GM12892 (cell line): ENCODE measurements at places on chromosomes 12 and 14.

DNA sequence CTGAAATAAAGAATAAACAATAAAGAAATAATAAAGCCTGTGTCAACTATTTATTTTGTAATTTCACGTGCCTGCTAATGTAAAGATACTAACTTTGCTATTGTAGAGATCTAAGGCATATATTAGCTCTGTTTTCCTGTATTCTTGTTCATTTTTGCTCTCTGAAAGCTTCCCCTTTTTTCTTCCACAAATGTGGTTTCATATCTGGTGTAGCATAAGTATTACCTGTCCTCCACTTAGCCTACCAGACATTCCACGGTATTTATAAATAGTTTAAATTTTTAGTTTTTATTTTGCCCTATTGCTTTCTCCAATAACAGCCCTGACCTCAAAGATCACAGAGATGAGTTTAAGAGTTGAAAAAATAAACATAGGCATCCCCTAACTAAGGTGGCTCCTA lies 92.6 kb upstream of the ATP2B1 start:
- no peak for DNase-seq

DNA sequence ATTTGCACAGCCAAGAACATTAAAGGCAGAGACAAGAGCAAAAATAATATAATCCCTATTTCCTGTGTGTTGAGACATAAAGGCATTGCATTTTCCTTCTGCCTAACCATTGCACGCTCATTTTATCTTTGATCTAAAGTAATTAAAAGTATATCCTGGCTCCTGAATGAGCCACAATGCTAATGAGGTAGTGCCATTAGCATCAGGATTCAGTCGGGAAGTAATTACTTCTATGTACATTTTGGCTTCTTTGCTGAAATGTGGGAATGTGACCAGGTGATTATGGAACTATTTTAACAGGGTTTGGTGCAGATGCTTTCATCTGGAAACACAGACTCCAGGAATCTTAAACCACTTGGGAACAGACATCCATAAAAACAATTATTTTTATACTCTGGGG lies 77.4 kb downstream of the TMTC1 start:
- no peak for DNase-seq

GRCh38 chr12:130608132-130608531 lies 108.0 kb downstream of the RIMBP2 start:
- no peak for DNase-seq

GRCh38 chr14:72598306-72598705 lies 295.6 kb downstream of the DPF3 start:
- DNase-seq, result no peak

DNA sequence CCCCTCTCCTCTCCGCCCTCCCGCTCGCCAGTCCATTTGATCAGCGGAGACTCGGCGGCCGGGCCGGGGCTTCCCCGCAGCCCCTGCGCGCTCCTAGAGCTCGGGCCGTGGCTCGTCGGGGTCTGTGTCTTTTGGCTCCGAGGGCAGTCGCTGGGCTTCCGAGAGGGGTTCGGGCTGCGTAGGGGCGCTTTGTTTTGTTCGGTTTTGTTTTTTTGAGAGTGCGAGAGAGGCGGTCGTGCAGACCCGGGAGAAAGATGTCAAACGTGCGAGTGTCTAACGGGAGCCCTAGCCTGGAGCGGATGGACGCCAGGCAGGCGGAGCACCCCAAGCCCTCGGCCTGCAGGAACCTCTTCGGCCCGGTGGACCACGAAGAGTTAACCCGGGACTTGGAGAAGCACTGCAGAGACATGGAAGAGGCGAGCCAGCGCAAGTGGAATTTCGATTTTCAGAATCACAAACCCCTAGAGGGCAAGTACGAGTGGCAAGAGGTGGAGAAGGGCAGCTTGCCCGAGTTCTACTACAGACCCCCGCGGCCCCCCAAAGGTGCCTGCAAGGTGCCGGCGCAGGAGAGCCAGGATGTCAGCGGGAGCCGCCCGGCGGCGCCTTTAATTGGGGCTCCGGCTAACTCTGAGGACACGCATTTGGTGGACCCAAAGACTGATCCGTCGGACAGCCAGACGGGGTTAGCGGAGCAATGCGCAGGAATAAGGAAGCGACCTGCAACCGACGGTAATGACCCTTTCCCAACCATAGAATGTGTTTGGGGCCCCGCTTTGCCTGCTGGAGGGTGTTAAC lies 615 bp downstream of the CDKN1B start:
- DNase-seq, result no peak

DNA sequence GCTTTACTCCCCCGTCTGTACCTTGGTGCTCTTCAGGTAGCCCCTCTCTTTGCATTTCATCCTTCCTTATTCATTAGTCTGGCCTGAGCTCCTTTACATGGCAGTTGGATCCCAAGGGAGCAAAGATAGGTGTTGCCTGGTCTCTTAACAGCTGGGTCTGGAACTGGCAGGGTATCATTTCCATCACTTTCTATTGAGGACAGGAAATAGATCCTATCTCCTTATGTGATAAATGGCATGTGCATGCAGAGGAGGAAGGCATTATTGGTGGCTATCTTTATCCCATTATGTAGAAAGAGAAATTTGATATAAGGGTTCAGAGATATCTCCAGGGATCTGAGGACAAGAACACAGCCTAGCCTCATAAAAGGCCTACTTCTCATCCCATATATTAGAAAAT lies 54.6 kb upstream of the OAS1 start:
- DNase-seq, result no peak

GRCh38 chr12:114774197-114774596 lies 90.2 kb upstream of the TBX3 start:
- DNase-seq, result no peak
